ENCODE measurements at places on chromosomes 13 and 19.

- no peak for DNase-seq
These were observed 407.8 kb downstream of the COG6 start for GRCh38 chr13:40063278-40063698.

DNA sequence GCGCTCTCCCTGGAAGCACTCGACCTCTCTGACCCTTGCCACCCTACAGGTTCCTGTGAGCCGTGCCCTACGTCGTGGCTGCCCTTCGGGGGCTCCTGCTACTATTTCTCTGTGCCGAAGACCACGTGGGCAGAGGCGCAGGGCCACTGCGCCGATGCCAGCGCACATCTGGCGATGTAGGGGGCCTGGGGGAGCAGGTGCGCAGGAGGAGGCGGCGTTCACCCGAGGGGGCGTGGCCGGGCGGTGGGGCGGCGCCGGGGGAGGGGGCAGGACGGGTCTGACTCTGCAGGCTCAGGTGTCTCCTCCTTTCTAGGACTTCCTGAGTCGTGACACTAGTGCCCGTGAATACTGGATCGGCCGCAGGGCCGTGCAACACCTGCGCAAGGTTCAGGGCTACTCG, 26.4 kb downstream of the CLEC4M start:
- no peak for DNase-seq

GRCh38 chr19:46978171-46978869, 41.3 kb upstream of the NPAS1 start:
- DNase-seq = no peak

DNA sequence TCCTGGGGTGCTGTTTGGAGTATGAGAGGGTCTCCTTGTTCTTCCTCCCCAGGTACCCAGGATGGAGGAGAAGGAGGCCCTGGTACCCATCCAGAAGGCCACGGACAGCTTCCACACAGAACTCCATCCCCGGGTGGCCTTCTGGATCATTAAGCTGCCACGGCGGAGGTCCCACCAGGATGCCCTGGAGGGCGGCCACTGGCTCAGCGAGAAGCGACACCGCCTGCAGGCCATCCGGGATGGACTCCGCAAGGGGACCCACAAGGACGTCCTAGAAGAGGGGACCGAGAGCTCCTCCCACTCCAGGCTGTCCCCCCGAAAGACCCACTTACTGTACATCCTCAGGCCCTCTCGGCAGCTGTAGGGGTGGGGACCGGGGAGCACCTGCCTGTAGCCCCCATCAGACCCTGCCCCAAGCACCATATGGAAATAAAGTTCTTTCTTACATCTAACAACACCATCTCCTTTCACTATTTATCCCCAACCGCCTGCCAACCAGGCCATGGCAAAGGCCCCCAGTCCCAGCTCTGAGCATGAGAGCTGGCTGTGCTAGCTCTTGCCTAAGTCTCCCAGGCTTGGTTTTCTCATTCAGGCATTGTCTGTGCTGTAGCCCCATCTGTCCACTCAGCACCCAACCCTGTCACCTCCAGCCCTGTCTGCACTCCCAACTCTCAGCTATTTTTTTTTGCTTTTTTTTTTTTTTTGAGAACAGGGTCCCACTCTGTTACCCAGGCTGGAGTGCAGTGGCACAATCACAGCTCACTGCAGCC, 11.2 kb downstream of the DKKL1 start:
- DNase-seq = no peak

- DNase-seq = no peak
These were observed 142.3 kb upstream of the EDNRB start for GRCh38 chr13:78060966-78061365.

- no peak for DNase-seq
These were observed 4.6 kb downstream of the VSIG10L start for GRCh38 chr19:51337141-51337860.

Measured in activated gamma-delta T cell (primary cell).